ENCODE measurements at places on chromosomes 5 and 9. TPM values are rescaled to one million over a fixed set of nuclear protein-coding genes. Genes with fewer than 3 reads are reported as not detected.

Gene OLFML2A
- total RNA-seq, result 56.7 TPM

Gene HRCT1
- total RNA-seq, result 14.1 TPM

Gene FGF18
- total RNA-seq, result 3.1 TPM

Gene PCDHGB4
- 12.1 TPM for total RNA-seq

Gene CYLC2
- total RNA-seq, result not detected

Gene NEUROG1
- total RNA-seq, result not detected

Gene PCDHA12
- total RNA-seq, result 3.6 TPM

Gene STK32A
- 7.1 TPM for total RNA-seq

Gene FOXD4L3
- not detected for total RNA-seq

Gene COL5A1
- total RNA-seq, result 169 TPM

Gene ZNF883
- total RNA-seq, result 0.74 TPM

Gene C5orf52
- total RNA-seq, result not detected

Gene PCDHB4
- total RNA-seq, result 3.3 TPM

Gene HEMGN
- 0.34 TPM for total RNA-seq

Gene NR5A1
- 0.09 TPM for total RNA-seq

Gene FAM169A
- 2.8 TPM for total RNA-seq

Gene PCDHA2
- total RNA-seq, result 0.43 TPM

Gene GBGT1
- 42.9 TPM for total RNA-seq

Gene GNAQ
- total RNA-seq, result 86.2 TPM

Gene NMRK1
- 35.3 TPM for total RNA-seq

Gene PCYOX1L
- 9.3 TPM for total RNA-seq

Gene MYO10
- 40.6 TPM for total RNA-seq

Gene WDR38
- total RNA-seq, result 11.4 TPM

Gene OBP2B
- total RNA-seq, result not detected

Gene CTNND2
- 1.1 TPM for total RNA-seq

Gene PCDHGA6
- total RNA-seq, result 8.5 TPM

Gene TAL2
- total RNA-seq, result not detected

Gene ENTR1
- total RNA-seq, result 48.4 TPM

Gene CCNO
- total RNA-seq, result 8.5 TPM

Gene REEP2
- 0.98 TPM for total RNA-seq
